ENCODE measurements at places on chromosomes 16 and 17. TPM values are rescaled to one million over a fixed set of nuclear protein-coding genes. Genes with fewer than 3 reads are reported as not detected.
A peak's percentile ranks its signal among the peaks of the same experiment; 100 is the strongest.

DNA sequence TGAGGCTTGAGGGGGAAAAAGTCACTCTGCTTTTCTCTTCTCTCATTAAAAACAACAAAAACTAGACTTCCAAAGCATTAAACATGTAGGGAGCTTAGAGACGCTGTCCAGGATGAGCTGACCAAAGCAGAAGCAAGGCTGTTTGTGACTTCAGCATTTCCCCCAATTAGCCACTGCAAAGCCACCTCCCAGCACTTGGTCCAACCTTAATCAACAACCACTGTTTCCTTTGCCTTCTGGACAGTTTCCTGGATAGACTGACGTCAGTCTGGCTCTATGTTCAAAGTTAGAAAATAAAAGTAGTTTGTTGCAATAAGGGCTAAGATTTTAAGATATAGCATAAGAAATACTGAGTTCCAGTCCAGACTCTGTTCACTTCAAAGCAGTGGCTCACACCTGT lies 3.1 kb downstream of the TMEM231 start:
- no peaks in the 10 kb centered on the region for H3K27me3 ChIP-seq
- no peak overlapping the region for H3K27ac ChIP-seq
- peaks cover 23% of the 10 kb centered on the region for H3K4me1 ChIP-seq
- no peak overlapping the region for H3K4me3 ChIP-seq
- DNase-seq, result no peak

DNA sequence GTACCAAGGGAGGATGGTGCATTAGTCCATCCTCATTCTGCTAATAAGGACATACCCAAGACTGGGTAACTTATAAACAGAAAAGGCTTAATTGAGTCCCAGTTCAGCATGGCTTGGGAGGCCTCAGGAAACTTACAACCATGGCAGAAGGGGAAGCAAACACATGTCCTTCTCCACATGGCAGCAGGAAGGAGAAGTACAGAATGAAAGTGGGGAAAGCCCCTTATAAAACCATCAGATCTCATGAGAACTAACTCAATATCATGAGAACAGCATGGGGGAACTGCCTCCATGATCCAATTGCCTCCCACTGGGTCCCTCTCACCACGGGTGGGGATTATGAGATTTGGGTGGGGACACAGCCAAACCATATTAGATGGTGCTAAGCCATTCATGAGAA lies 84.5 kb downstream of the SEC14L1 start:
- H3K4me3 ChIP-seq, result no peak overlapping the region
- no peak for DNase-seq
- H3K36me3 ChIP-seq, result no peaks in the 10 kb centered on the region

Gene PLXDC1
- 66.7 TPM for total RNA-seq

Gene BIRC5
- 0.41 TPM for total RNA-seq

GRCh38 chr17:74354123-74354522 lies 7.5 kb downstream of the BTBD17 start:
- peaks cover 54% of the 10 kb centered on the region for H3K27me3 ChIP-seq
- H3K4me3 ChIP-seq, result no peak overlapping the region
- DNase-seq, result peak; percentile 70
- H3K36me3 ChIP-seq, result no peaks in the 10 kb centered on the region

DNA sequence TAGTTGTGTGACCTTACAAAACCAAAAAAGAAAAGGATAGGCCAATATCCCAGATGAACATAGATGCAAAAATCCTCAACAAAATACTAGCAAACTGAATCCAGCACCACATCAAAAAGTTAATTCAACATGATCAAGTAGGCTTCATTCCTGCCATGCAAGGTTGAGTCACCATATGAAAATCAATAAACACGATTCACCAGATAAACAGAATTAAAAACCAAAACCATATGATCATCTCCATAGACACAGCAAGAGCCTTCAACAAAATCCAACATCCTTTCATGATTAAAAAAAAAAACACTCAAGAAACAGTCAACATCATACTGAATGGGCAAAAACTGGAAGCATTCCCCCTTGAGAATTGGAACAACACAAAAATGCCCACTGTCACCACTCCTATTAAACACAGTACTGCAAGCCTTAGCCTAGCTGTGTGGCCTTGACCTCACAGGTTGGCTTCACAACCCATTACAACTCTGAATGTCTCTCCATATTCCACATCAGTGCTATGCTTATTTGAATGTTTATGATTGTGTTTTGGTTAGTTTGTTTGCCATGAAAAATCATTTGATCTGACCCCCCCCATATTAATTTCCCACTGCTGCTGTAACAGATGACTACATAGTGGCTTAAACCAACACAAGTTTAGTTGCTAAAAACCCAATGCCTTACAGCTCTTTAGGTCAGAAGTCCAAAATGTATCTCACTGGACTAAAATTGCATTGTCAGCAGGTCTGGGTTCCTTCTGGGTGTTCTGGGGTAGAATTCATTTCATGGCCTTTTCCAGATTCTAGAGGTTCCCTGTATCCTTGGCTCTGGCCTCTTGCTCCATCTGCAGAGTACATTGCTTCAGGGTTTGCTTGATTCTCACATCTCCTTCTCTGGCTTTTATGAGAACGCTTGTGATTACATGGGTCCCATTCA lies 257.1 kb upstream of the DYNLRB2 start:
- DNase-seq, result no peak
- H3K4me3 ChIP-seq, result no peak overlapping the region
- no peaks in the 10 kb centered on the region for H3K4me1 ChIP-seq
- no peak overlapping the region for H3K27ac ChIP-seq
- no peaks in the 10 kb centered on the region for H3K36me3 ChIP-seq
- no peaks in the 10 kb centered on the region for H3K27me3 ChIP-seq

DNA sequence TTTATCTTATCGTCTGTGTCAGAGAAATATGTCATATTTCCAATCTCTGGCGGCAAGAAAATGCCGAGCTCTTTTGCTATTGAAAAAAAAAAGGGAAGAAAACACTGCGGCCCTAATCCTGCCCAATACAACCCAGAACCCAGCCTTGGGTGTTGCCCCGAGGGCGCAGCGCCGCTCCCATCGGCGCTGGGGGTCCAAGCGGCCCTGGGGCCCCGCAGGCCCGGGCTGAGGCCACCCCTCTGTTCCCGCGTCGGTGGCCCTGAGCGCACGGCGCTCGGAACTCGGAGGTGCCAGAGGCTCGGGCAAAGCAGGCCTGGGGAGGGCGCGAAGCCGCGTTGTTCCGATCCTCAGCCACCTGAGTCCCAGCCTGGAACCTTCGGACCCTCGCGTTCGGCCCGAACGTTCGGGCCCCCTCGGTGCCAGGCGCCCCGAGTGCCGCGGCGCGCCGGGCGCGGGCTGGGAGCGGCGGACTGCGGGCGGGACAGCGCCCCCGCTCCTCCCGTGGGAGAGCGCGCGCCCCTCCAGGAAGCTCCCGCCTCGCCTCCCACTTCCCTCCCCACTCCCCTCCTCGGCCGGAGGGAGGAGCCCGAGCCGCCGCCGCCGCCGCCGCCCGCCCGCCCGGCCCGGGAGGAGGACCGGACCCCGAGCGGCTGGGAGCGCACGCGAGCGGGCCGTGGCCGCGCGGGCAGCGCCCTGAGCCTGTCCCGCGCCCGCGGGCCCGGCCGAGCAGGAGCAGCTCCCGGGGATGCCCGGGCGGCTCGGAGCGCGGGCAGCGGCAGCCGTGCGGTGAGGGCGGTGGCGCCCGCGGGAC lies at the start of gene CPNE2:
CPNE2 (plus strand) TSS at position 609 of the 811 bp plus-strand sequence. CDS start 18,160 bp downstream, outside the sequence.
- no peaks in the 10 kb centered on the region for H3K27me3 ChIP-seq
- H3K36me3 ChIP-seq, result no peaks in the 10 kb centered on the region
- H3K27ac ChIP-seq, result no peak within 1 kb of the TSS
- DNase-seq, result no peak
- H3K4me1 ChIP-seq, result peaks cover 21% of the 10 kb centered on the region
- H3K4me3 ChIP-seq, result peak within 1 kb of the TSS; percentile 34

DNA sequence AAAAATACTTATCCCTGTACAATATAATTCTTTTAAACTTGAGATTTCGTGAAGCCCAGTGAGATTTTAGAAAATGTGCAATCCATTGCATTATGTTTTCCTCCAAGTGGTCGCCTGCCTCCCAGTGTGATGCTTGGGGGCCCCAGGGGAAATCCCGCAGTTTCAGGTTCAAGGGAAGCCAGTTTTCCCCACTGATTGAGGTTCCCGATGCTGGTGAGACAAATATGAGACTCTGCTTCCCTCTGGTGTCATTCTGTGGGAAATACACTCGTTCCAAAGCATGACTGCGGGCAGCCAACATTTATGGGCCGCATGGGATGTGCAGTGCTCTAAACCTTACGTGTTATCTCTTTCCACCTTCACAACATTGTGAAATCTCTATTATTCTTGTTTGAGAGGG lies 200.8 kb downstream of the PRKCB start:
- no peak overlapping the region for H3K4me3 ChIP-seq
- H3K27ac ChIP-seq, result no peak overlapping the region
- peaks cover 38% of the 10 kb centered on the region for H3K4me1 ChIP-seq

Gene KCNAB3
- 8.2 TPM for total RNA-seq

All from CD4-positive, alpha-beta T cell (primary cell).